ENCODE measurements at places on chromosomes 5 and 9.

- DNase-seq, result no peak
Observed at GRCh38 chr5:177526791-177527190, 10.0 kb upstream of the DDX41 start.

DNA sequence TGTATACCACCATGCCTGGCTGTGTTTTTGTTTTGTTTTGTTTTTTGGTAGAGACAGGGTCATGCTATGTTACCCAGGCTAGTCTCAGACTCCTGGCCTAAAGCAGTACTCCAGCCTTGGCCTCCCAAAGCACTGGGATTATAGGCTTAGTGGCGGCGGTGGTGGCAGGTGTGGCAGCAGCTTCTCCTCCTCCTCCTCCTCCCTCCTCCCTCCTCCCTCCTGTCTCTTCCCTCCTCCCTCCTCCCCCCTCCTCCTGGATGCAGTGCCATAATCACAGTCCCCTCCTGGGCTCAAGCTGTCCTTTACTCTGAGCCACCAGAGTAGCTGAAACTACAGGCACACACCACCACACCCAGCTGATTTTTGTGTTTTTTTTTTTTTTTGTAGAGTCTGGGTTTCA lies 71.2 kb downstream of the UHRF2 start:
- no peak for DNase-seq

DNA sequence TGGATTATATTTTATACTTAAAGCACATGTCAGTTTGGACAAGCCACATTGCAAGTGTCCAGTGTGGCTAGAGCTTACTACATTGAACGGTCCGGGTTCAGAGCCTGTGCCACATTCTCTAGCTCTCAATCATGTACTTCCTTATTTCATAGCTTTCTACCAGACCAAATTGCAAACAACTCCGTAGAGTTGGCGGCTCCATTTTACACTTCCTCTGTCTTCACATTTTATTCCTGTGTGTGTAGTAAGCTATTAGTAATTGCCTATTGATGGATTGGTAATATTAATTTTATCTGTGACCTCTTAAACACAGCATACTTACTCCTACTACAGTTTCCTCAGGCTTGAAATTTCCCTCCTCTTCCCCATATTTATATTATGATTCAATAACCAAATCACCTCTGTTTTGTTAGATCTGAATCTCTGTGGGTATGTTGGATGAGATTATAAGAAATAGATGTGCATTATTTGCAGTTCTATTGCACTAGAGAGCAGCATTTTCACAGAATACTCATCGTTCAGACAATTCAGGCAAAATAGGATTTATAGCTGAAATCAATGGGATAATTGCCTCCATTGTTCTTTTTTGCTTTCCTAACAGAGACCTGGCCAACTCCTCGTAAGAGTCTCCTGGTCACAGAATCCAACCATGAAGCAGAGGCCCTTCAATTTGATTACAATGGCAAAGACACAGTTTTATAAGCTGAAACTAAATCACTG lies 29.0 kb upstream of the C9orf72 start:
- no peak for DNase-seq

DNA sequence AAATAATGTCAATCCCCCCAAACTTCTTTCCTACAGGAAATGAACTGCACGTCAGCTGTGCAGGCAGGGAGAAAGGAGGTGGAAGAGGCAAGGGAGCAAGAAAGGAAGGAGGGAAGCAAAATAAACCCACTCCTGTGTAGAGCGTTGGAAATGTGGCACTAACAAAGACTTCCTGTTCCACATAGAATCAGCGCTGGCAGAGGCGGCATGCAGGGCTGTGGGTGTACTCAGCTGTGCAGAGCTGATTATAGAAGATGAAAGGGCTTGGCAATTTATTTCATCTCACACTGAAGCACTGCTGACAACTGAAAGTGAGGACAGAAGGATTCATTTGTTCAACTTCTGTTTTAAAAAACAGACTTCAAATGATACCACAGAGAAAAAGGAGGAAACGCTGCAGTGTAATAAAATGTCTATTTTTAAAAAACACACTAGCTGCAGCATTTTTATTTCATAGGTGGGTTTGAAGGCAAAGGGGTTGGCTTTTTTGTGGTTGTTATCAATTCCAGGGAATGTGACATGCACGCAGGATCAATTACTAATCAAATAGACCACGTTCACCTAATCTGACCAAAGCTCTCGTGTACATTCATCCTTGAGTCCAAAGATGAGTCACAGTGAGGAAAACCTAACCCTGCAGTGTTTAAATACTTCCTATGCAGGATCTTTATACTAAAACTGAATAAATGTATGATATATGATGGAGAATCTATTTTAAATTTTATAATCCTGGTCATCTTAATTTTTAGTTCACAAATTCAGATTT lies 583.5 kb downstream of the ZNF608 start:
- peak; percentile 4 for DNase-seq

- no peak for DNase-seq
Observed at GRCh38 chr9:72537011-72537545, 15.7 kb downstream of the TMC1 start.

DNA sequence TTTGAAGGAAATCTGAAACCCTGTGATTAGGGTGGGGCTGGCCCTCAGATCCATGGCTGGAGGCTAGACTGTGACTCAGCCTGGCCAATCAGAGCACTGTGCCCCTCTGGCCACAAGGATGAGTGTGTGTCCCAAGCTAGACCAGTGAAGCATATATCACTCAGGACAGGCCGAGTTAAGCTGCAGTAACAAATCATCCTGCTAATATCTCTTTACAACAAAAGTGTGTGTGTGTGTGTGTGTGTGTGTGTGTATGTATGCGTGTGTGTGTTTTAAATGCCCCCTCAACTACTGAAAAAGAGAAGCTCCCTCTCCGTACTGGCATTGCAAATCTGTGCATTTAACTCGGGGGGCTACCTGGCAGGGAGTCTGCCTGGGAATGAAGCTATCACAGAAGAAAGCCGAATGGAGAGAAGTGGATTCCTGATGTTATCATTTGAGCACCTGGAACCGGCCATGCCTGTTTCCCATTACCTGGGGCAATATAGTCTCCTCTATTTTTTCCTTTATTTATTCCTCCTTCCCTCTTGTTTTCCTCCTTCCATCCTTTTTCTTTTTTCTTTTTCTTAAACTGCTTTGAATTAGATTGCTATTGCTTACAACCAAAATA lies 25.6 kb downstream of the STC2 start:
- DNase-seq, result no peak

DNA sequence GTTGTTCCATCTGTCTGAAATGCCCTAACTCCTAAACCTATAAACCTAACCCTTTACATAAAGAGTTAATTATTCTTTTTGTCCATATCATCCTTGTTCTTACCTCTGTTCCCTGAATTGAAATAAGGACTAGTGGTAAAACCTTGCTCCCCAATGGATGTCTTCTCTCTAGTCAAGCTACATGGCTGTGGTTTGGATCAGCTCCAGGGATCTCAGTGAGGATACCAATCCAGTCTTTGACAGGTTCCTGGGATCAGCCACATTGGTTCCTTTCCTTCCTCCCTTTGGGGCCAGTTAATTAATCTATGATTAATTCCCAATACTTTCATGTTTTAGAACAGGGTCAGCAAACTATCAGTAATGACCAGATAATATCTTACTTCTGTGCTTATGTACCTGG lies 151.6 kb downstream of the SIL1 start:
- no peak for DNase-seq

DNA sequence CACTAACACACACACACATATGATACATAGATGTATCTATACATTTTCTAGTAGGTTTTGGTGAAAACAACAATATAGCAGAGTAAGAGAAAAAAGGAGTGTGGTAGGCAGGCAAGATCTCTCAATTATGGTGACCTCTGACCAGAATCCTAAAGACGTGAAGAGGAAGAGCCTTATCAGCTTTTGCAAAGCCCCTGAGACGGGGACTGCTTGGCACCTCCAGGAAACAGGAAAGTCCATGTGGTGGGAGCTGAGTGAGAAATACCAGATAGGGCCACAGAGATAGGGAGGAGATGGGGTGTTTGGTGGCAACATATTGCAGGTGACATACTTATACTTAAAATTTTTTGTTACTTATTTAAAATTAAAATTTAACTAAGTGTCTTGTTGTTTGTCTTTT lies 39.9 kb upstream of the CTXN3 start:
- no peak for DNase-seq

DNA sequence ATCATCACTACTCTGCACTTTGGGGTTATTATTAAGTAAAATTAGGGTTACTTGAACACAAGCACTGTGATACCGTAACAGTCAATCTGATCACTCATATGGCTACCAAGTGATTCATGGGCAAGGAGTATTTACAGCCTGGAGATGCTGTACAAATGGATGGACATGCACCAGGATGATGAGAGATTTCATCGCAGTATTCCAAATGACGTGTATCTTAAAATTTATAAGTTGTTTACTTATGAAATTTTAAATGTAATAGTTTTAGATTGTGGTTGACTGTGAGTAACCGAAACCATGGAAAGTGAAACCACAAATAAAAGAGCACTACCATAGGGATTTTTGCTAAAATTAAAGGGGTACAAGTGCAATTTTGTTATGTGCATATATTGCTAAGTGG lies 462.2 kb upstream of the PTGER4 start:
- DNase-seq, result no peak

- DNase-seq, result no peak
Observed at GRCh38 chr9:73714294-73714693, 562.6 kb downstream of the ANXA1 start.

DNA sequence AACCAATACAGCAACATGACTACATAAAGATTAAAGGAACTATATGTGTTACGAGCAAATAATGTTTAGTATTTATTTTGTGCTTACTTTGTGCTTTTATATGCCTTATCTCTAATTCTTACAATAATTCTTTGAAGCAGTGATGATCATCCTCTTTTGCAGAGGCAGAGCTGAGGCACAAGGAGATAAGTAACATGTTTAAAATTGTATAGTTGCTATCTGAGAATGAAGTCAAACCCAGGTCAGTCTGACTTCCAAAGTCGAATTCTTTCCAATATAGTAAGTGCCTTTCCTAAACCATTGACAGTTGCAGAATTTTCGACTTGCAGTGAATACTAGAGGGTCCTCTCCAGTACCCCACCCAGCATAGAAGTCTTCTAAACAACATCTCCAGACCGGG lies 12.0 kb upstream of the ZFAND5 start:
- no peak for DNase-seq

DNA sequence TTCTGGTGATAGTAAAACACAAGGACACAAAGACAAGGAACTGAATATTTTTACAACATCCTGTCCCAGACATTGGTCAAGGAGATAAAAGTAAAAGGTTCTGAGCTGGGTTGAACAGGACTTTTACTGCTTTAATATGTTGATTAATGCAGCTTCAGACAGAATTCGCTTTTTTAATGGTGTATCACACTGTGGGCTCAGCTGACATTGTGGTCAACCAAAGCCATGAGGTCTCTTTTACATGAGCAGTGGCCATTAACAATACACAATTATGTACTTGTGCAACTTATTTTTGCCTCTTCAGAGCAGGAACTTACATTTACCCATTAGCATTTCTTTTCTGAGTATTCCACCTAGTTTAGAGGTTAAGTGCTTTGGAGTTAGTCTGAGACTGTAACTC lies 22.8 kb upstream of the ERBIN start:
- no peak for DNase-seq

DNA sequence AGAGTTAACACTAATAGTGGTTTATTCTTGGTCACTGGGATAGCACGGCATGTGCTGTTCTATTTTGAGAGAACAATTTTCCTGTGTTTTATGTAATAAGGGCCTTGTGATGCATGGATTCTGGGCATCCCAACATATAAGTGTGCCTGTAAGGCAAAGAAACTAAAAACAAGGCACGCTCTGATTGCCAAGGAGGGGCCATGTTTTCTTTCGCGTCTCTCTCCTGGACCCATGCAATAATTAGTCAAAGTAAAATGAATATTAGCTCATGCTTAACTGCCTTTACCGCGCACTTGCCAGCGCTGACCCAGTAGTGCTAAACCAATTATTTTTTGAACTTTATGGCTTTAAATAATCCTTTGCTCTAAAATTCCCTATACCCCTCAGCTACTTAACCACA lies 140.9 kb downstream of the PSAT1 start:
- no peak for DNase-seq

DNA sequence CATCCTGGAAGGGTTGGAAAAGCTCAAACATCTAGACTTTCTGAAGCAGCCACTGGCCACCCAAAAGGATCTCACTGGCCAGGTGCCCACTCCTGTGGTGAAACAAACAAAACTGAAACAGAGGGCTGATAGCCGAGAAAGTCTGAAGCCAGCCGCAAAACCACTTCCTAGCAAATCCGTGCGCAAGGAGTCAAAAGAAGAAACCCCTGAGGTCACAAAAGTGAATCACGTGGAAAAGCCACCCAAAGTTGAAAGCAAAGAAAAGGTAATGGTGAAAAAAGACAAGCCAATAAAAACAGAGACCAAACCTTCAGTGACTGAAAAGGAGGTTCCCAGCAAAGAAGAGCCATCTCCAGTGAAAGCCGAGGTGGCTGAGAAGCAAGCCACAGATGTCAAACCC lies 87.6 kb downstream of the MAP1B start:
- no peak for DNase-seq

DNA sequence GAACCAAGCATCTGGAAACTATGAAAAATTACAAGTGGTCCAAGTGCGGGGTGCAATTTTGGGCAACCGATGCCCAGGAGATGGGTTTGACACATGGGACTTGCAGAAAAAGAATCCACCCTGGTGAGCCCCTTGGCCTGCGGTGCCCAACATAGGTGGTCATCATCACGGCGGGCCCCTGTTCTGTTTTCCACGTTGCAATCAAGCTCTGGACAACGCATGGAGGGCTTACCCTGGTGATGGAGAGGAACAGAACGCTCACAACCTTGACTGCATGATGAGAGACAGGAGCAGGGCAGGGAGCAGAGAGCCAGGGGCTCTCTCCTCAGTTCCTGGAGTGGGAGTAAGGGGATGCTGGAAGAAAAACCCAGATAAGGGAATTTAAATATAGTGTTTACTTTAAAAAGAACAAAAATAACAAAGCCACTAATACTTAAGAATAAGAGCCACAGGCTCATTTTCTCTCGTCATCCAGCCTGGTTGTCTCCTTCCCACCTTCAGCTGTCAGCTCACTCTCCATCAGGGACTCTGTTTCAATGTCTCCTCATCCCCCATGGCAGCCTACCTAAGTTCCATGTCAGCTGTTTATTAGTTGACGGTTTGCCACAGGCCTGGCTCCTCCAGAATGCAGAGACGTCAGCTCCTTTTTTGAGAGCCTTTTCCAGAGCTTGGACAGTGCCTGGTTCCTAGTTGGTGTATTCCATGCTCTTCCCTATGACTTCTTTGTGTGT lies 172.1 kb downstream of the GADD45G start:
- DNase-seq, result no peak

DNA sequence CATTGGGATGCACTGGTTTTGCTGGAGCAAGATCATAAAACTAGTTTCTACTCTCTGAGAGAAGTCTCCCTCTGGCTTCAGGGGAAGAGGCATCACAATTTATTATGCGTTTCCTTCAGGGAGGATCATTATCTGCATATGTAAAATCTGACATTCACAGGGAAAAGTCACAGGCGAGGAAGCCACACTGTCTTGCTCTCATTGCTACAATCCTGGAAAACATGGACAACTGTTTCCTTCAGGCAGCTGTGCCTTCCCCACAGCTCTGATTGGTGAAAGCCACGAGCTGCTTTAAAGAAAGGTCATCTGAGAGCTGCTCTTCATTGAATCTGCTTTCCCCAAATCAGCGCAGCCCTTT lies 397.8 kb downstream of the MED10 start:
- no peak for DNase-seq
